Activated naive CD4-positive, alpha-beta T cell (primary cell): ENCODE measurements at places on chromosomes 16 and 17.

GRCh38 chr17:60524463-60525327 is 1.3 kb downstream of the APPBP2 start:
- no peak for DNase-seq

- DNase-seq = no peak
Measured at GRCh38 chr17:43915559-43915958, 8.2 kb upstream of the MPP2 start.

DNA sequence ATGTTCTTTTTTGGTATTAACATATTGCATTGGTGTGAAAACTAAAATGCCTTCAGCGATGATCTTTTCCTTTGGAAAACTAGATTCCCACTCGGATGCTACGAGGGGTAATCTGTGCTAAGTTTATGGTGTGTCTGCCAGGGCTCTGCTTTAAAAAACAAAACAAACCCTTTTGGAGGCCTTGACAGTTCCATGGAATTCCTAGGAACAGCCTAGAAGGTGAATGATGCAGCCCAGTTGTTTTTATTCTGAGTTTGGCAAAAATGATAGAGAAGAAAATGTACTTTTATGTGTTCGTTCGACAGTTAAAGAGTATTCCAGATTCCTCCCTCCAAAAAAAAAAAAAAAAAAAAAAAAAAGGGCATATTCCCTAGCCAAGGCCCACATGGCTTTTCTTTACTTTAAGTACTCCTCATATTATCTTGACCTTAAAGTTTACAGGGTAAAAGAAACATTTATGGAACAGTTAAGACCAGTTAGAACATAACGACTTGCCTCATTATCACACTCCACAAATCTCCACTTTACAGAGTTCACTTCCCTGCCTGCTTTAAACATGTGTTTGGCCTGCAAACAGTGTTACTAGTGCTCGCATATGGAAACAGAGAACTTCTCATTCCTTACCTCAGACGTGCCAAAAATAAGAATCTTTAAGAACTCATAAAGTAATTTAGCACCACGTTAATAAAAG is 159.1 kb downstream of the WWOX start:
- DNase-seq = no peak

GRCh38 chr17:30238387-30239088 is 3.0 kb upstream of the SLC6A4 start:
- no peak for DNase-seq

DNA sequence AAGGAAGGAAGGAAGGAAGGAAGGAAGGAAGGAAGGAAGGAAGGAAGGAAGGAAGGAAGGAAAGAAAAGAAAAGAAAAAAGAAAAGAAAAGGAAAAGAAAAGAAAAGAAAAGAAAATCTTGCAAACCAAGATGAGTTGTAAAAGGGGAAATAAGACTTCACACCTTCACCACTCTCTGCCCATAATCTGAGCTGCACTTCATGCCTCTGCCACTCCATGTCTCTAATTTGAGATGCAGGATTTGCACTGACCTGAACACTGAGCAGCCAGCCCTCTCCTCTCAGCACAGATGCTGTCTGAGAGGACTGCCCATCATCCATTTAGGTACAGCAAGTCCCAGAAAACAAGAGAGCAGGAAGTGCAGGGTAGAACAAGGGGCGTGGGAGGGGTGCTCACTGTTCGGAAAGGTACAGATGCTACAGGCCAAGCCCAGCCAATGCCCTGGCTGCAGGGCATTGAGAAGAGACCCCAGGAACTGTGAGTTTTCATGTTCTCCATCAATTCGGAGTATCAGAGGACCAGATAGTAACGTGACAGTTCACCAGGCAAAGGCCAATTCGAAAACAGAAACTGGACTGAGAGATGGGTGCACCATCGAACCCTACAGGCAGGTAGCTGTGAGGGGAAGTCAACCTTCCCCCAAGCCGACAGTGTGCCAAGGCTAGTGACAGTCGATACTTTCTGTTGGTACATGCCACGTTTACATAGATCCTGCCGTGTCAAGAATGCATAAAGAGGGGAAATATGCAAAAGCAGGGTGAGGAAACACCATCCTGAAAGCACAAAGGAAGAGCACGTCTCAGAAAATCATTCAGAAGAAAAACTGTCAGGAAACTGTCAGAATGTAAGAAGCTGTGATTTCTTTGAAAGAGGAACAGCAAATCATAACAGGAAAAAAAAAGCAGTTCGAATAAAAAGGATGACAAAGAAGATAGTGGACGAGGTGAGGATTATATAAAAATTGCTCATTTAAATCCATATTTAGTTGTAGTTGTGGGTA is 142.0 kb upstream of the RCVRN start:
- no peak for DNase-seq

DNA sequence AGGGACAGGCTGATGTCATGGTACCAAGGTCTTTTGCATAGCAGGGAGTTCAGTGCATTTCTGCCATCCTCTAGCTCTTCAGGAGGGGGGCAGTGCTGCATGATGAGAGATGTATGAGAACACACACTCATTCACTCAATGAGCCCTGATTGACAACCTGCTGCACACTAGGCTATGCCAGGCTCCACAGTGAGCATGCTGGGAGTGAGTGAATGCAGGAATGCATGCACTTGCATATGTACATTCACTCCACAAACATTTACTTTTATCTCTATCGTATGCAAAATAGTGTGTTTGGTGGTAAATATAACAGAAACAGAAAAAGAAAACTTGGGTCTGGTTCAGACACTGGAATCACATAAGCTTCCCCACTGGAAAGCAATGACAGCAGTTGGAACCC is 374.1 kb upstream of the C16orf82 start:
- no peak for DNase-seq

- DNase-seq = no peak
Measured at GRCh38 chr16:84829168-84829965, 9.6 kb downstream of the CRISPLD2 start.

DNA sequence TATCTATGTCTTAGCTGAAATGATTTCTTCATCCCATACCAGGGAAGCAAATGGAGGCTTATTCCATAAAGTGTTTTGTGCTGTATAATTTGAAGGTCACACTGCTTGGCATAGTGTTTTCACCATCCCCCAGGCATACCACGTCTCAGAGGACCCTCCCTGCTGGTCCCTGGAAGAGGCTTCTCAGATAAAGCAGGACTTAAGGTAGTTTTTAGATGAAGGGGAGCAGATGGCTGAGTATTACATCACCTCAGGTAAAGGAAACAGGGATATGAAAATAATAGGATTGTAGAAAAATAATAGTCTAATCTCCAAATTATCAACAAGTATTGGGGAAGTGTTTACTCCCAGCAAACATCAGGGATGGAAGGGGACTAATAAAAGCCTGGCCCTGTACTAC is 7.3 kb upstream of the SMG1 start:
- DNase-seq = no peak

GRCh38 chr16:2143878-2144485 is 4.4 kb upstream of the RAB26 start:
- no peak for DNase-seq

DNA sequence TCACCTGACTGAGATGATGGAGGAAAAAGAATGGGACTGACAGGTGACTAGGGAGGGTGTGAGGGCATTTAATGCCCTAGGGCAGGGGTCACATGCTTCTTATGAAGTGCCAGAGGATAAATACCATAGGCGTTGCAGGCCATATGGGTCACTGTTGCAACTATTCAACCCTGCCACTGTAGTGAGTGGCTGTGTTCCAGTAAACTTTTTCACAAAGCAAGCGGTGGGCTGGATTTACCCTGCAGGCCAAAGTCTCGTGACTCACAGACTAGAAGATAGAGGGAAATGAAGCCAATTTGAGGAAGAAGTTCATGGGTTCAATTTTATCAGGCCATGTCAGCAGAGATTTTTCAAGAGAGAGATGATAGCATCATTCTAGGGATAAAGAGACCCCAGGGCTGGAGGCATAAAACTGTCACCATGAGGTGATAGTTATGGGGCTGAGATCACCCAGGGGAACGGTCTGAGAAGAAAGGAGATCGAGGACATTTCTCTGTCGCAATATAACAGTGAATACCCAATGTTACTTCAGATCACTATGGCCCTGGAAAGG is 8.6 kb downstream of the ARHGAP17 start:
- no peak for DNase-seq

- DNase-seq = no peak
Measured at GRCh38 chr17:28008513-28008912, 34.0 kb upstream of the NLK start.

DNA sequence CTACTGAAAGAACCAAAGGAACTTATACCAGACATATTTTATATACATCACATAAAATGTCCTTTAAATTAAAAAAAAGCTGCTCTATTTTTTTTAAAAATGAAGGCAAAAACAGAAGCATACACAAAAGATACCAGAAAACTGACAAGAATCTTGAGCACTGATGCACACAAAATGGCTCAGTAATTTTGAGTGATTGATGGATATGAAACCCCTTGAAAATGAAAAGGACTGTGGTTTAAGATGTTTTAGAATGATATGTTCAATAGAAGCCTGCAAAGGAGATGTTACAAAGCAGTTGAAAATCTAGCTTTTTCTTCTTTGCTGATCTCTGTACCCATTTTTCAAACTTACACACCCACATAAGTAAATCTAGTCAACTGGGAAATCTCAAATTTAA is 2.7 kb downstream of the C16orf87 start:
- DNase-seq = no peak

- no peak for DNase-seq
Measured at GRCh38 chr17:3935140-3935542, 18.9 kb upstream of the P2RX1 start.

DNA sequence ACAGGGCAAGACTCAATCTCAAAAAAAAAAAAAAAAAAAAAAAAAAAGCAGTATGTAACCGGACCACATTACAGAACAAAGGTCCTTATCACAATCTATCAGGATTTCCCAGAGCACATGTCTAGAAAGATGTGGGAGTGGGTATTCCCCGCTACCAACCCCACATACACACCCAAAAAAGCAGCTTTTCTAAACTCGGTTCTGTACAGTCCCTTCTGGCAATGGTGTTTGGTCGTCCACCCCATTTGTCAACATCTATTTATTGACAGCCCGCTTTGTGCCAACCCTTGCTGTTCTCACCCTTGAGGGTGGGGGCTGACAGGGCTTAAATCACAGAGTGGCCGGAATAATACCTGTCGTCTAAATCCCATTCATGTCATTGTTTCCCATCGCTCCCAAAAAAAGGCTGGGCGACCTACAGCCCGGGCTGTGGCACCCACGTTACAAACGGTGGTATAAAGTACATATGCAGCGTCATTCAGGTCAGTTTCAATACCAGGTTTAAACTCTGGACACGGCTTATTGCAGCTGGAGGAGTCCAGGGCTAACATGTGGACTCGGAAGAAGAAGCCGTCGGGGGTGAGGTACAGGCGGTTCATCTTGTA is 3.6 kb downstream of the C17orf58 start:
- no peak for DNase-seq

GRCh38 chr17:82171750-82172375 is 40.8 kb downstream of the CCDC57 start:
- DNase-seq = no peak

DNA sequence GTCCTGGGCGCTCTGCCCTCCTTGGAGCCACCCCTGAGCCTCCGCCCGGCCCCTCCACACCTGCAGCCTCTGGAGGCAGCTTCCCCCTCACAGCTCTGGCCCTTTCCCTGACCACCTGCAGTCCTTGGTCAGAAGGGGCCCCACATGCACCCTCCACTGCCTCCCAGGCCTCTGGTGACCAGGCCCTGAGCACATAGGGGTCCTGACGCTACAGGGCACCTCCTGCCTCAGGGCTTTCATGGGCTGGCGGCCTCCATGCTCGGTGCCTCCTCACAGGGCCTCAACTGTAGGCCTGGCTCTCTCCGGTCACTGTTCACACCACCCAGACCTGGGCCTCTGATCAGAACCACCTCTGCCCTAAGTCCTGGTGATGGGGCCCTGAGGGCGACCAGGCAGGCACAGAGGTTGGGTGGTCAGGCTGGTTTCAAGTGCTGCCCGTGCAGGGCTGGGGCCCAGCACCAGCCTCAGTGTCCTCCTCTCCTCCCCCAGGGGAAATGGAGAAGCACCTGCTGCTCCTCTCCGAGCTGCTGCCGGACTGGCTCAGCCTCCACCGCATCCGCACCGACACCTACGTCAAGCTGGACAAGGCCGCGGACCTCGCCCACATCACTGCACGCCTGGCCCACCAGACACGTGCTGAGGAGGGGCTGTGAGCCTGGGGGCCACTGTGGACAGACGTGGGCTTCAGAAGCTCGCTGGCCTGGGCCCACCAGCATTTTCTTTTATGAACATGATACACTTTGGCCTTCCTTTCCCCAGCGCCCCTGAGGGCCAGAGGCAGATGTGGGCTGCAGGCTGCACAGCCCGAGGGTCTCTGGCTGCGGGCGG is 3.9 kb downstream of the APRT start:
- no peak for DNase-seq

DNA sequence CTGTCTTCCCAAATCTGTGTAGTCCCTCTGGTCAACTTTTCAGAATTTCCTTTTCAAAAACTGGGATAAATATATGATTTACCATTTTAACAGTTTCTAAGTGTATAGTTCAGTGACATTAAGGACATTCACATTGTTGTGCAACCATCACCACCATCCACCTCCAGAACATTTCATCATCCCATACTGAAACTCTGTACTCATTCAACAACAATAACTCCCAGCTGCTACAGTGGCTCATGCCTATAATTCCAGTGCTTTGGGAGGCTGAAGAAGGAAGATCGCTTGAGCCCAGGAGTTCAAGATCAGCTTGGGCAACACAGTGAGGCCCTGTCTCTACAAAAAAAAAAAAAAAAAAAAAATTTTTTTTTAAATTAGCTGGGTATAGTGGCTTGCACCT is 131.0 kb downstream of the AATF start:
- DNase-seq = no peak

GRCh38 chr17:31068291-31068690 is 26.5 kb upstream of the NF1 start:
- DNase-seq = no peak

DNA sequence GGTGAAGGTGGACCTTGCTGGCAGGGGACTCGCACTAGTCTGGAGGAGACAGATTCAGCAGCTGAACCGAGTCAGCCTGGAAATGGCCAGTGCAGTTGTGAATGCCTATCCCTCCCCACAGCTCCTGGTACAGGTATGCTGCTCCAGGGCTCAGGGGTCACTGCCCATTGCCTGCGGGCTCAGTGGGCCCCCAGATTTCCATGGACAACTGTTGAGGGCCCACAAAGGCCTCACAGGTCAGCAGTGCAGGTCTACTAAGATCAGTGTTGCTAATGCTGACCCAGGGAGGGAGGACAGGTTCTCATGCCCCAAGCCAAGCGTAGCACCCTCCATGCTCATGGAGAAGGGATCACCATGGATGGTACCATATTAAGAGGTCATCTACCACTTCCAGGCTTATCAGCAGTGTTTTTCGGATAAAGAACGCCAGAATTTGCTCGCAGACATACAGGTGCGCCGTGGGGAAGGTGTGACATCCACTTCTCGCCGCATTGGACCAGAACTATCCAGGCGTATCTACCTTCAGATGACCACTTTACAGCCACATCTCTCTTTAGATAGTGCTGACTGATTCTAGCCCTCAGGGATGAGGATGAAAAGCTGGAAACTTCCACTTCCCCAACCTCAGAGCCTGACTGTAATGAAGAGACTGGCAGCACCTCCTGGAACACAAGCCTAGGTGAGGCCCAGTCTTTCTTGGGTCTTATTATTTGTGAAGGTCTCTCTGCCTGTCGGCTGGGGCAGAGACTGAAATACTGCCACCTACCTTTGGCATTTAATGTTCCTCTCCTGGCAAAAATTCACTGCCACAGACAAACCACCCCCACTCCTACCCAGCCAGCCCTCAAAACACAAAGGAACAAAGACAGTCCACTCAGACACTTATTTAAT is 7.6 kb downstream of the EME1 start:
- DNase-seq = no peak
